Progenitor cell of endocrine pancreas (in vitro differentiated cells): ENCODE measurements at places on chromosomes 13 and 19. TPM values are rescaled to one million over a fixed set of nuclear protein-coding genes. Genes with fewer than 3 reads are reported as not detected.

DNA sequence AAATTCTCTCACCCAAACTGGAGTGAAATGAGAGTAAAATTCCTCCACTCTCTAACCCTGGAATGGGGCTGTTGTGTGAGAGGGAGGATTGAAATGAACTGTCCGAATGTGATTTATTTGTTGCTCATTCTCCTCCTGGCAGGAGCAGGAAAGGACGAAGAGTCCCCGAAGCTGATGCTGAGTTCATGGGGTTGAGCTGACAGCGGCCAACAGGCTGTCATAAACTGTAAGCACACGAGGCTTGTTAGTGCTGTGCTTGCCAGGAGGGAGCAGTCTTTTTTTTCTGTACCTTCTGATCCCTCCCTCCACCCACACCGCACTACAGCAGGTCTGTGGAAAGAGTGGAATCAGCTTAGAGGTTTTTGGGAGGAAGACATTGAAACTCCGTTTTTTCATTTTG lies 33.1 kb upstream of the ZNF331 start:
- peak overlapping the region; percentile 65 for H3K4me3 ChIP-seq
- H3K36me3 ChIP-seq = no peaks in the 10 kb centered on the region
- H3K27ac ChIP-seq = no peak overlapping the region
- no peak for DNase-seq
- H3K4me1 ChIP-seq = peaks cover 27% of the 10 kb centered on the region

RAB3D gene
- total RNA-seq = 40.7 and 43.9 TPM in 2 replicates

DNA sequence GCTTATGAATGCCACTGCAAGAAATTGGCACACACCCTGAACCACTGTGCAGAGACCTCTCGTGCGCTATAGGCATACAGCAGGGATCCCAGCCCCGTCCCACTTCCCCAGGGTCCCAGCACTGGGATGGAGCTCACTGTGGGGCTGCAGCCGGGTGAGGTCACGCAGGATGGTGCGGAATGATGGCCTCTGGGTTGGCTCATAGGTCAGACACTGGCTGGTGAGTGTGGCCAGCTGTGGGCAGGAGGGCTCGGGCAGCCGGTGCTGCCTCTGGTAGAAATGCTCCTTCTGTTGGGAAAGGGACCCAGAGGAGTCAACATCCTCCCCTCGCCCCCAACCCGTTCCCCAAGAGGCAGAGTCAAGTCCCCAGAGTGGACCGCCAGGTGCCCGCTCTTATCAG lies 17.0 kb upstream of the ICAM3 start:
- no peak for DNase-seq
- H3K27ac ChIP-seq = no peak overlapping the region
- H3K36me3 ChIP-seq = peaks cover 15% of the 10 kb centered on the region
- H3K27me3 ChIP-seq = no peaks in the 10 kb centered on the region

DNA sequence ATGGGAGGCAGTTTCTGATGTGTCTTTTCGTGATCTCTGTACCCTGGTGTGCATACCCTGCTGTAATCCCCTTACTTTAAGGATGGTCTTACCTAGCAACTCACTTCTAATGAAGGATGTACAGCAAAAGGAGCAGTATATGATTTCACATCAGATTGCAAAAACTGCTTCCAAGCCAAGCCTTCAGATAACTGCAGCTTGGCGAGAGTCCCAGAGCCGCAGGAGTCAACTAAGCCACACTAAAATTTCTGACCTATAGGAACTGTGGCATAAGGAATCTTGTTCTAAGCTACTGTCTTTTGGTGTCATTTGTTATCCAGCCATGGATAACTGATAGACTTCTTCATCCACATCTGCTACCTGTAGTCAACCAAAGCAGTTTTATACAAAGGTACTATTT lies 496.7 kb downstream of the GPC6 start:
- H3K4me3 ChIP-seq = no peak overlapping the region
- no peaks in the 10 kb centered on the region for H3K27me3 ChIP-seq
- H3K4me1 ChIP-seq = peaks cover 3% of the 10 kb centered on the region

ANKLE1 gene
- 6.4 and 8.1 TPM in 2 replicates for total RNA-seq

FCER2 gene
- total RNA-seq = not detected in 2 replicates

DNA sequence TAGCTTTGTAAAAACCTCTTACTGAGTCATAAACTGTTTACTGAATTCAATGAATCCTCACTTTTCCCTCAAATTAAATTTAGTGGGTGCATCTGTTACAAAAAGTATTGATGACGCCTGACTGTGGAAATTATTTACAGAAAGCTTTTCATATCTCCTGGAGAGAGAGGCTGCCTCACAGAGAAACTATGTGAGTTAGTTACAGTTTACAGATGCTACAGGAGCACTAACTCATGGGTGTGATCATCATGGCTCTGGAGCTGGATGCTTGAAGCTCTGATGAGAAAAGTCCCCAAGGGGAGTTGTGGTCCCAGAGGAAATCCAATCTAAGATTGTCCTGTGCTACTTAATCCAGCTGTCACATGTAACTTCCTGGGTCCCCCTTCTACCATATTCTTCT lies 590.8 kb downstream of the LMO7 start:
- peaks cover 2% of the 10 kb centered on the region for H3K4me1 ChIP-seq
- H3K36me3 ChIP-seq = no peaks in the 10 kb centered on the region
- no peak overlapping the region for H3K4me3 ChIP-seq
- H3K27me3 ChIP-seq = no peaks in the 10 kb centered on the region
- H3K27ac ChIP-seq = no peak overlapping the region

DNA sequence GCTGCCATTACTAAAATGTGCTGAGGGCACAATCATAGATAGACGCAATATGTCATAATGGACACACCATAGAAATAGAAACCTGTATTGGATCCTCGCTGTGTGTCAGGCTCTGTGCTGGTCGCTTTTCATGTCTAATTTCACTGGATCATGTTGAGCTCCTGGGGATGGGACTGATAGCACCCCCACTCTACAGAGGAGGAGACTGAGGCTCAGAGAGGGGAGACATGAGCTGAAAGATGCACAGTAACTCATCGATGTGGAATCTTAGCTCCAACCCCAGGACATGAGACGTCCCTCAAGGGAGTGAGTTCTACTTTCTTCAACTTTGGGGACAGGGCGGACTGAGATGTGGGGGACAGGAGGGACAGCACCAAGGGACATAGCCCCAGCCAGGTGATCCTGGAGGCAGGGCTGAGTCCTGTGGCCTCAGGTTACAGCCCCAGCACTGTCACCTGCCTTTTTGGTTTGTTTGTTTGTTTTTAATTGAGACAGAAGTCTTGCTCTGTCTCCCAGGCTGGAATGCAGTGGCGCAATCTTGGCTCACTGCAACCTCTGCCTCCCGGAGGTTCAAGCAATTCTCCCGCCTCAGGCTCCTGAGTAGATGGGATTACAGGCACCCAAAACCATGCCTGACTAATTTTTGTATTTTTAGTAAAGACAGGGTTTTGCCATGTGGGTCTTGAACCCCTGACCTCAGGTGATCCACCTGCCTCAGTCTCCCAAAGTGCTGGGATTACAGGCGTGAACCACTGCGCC lies 6.6 kb upstream of the GIPC1 start:
- no peaks in the 10 kb centered on the region for H3K36me3 ChIP-seq
- no peak for DNase-seq
- H3K4me3 ChIP-seq = no peak overlapping the region
- no peaks in the 10 kb centered on the region for H3K27me3 ChIP-seq
- H3K4me1 ChIP-seq = peaks cover 20% of the 10 kb centered on the region
- H3K27ac ChIP-seq = no peak overlapping the region

NLRP11 gene
- total RNA-seq = not detected in 2 replicates

- DNase-seq = no peak
- H3K27me3 ChIP-seq = no peaks in the 10 kb centered on the region
- H3K4me3 ChIP-seq = no peak overlapping the region
Measured at GRCh38 chr13:74825152-74825937, 656.6 kb downstream of the TBC1D4 start.

DNA sequence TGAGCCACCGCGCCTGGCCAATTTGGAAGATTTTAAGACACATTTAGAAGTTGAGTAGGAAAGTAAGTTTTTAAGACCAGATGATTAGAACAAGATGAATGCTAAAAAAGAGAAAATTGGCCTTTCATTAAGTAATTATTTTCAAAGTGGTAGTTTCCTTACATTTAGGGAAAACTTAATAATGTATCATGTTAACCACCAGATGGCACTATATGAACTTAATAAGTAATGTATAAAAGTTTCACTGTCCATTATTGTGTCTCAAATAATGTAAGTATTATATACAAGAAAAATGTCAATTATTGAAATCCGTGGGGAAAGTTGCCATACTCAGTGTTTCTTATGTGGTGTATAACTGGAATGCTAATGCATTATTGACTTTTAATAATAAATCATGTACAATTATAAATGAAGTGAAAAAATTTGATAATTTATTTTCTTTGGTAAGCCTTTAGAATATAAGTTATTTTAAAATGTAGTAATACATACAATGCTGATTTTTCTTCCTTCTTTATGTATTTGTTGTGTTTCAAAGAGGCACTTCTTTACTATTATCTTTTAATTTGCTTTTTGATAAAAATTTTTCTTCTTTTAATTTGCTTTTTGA lies 29.2 kb downstream of the COG6 start:
- H3K4me3 ChIP-seq = no peak overlapping the region
- H3K36me3 ChIP-seq = peaks cover 11% of the 10 kb centered on the region
- no peaks in the 10 kb centered on the region for H3K27me3 ChIP-seq
- H3K4me1 ChIP-seq = peaks cover 2% of the 10 kb centered on the region
- DNase-seq = no peak

- peaks cover 11% of the 10 kb centered on the region for H3K4me1 ChIP-seq
- H3K27me3 ChIP-seq = no peaks in the 10 kb centered on the region
- no peak overlapping the region for H3K4me3 ChIP-seq
- no peaks in the 10 kb centered on the region for H3K36me3 ChIP-seq
- no peak overlapping the region for H3K27ac ChIP-seq
Measured at GRCh38 chr13:50422181-50423148, 407.2 kb downstream of the KCNRG start.
